ENCODE measurements at places on chromosomes 4 and X.

GRCh38 chr4:2745516-2745915 is 10.6 kb downstream of the TNIP2 start:
- DNase-seq = no peak

GRCh38 chrX:13418126-13419097 is 98.6 kb upstream of the ATXN3L start:
- no peak for DNase-seq

GRCh38 chrX:68901519-68901918 is 72.7 kb downstream of the EFNB1 start:
- DNase-seq = no peak

GRCh38 chr4:124265701-124266100 is 446.8 kb downstream of the ANKRD50 start:
- no peak for DNase-seq

DNA sequence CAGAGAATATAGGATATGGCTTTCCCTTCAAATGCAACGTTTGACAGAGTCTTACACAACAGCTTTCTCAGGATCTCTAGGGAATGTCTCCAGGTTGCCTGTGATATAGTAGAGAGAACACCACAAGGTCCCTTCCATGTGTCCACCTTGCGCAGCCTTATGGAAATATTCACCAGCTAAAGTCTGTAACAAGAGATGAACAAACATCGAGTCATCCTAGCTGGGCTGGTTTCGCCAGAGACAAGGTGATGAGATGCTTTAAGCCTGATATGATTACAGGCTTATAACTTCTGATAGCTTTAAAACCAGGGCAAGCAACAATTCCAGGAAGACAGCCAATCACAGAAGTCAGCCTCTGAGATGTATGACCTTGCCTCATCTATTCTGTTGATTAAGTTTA is 83.8 kb downstream of the SEL1L3 start:
- DNase-seq = no peak

GRCh38 chr4:159010100-159010499 is 92.8 kb upstream of the RAPGEF2 start:
- DNase-seq = no peak

DNA sequence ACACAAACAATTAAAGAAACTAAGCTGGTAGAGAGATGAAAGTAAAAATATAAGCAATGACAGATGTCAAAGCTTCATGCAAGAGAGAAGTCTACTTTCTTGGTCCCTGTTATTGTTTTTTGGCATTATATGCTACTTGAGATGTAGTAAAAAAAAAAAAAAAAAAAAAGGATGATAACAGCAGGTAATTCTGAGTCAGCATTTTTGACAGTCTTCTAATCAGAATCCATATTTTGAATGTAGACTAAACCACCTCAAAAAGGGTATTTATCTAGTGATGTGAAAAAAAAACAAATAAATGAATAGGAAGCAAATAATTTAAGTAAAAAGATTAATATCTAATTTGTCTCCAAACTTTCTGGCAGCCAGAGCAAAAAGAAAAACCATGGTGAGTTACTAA is 422.2 kb upstream of the CPEB2 start:
- DNase-seq = no peak

DNA sequence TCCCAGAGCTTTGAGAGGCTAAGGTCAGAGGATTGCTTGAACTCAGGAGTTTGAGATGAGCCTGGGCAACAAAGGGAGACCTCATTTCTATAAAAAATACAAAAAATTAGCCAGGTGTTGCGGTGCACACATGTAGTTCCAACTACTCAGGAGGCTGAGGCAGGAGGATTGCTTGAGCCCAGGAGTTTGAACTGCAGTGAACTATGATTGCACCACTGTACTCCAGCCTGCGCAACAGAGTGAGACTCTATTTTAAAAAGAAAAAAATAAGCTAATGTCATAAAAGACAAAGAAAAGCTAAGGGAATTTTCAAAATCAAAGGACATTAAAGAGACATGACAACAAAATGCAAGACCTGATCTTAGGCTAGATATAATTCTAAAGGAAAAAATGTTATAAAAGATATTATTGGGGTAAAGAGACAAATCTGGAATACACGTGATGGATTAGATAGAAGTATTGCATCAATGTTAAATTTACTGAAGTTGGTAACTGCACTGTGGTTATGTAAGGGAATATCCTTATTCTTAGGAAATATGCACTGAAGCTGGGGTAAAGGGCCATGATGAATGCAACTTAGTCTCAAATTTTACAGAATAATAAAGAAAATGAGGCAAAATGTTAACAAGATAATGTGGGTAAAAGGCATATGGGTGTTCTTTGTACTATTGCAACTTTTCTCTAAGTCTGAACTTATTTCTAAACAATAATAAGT is 75.2 kb downstream of the SPRY1 start:
- no peak for DNase-seq

DNA sequence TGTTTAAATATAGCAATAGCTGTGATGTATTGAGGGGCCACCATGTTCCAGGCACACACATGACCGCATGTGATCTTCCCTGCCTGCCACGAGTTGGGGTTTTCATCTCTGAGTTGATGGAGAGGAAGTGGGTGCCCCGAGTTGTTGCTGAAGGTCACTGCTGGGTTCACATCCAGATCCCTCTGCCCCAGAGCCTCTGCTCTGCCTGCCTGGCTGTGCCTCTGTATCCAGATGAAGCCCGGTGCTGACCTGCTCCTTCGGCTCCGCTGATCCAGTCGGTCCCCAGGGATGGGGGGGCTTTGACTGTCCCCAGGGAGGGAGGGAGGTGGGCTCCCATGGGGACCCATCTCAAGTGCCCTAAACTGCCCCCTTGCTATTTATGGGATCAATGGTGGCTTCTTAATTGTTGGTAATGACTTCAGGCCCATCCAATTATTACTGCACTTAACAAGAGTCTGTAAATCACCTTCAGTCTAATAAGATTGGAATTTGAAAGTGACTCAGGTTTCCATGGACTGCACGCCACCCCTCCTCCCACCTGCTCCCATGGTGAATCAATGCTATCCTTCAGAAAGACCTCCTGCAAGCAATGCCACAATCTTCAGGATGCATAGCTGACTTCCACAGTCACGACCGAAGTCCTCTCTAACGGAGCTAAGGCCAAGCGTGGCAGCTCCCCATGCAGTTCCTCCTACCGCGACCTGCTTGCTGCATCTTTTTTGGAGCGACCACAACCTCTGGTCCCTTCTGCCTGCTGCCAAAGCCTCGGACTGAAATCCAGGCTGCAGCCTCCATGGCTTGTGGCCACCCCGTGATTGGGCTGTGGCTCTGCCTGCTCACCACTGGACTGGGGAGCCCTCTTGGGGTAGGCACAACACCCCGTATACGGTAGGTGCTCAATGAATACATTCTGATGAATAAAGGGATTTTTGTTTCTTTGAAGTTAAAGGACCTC is 73.1 kb downstream of the CPZ start:
- no peak for DNase-seq

GRCh38 chr4:164358400-164358799 is 395.5 kb upstream of the SMIM31 start:
- no peak for DNase-seq

- no peak for DNase-seq
Measured at GRCh38 chrX:139905743-139906142, 27.1 kb downstream of the ATP11C start.

- no peak for DNase-seq
Measured at GRCh38 chr4:132642016-132642817, 506.9 kb upstream of the PCDH10 start.

DNA sequence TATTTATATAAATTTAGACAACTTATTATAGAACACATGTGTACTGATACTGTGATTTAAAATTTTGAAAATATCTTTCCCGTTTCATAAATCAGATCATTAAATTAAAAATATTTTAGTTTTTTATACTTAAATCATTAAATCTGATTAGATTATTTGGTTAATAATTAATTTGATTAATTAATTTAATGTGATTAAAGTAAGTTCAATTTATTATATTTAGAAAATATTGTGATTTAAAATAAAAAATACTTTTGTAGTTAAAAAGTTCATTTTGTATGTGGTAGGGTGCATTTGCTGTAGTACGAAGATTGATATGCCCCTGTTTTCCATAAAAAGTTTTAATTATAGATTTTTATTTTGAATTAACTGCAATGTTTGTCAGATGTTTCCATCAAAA is 1323.4 kb downstream of the RAPGEF2 start:
- DNase-seq = no peak

GRCh38 chr4:8048856-8049676 is 109.4 kb upstream of the AFAP1 start:
- no peak for DNase-seq

GRCh38 chr4:19193274-19193981 is 1058.3 kb upstream of the SLIT2 start:
- DNase-seq = no peak

- no peak for DNase-seq
Measured at GRCh38 chr4:157459785-157460184, 239.3 kb downstream of the GRIA2 start.

- no peak for DNase-seq
Measured at GRCh38 chrX:135484641-135485289, 35.7 kb upstream of the INTS6L start.

GRCh38 chrX:1440506-1440905 is 12.2 kb downstream of the ASMTL start:
- no peak for DNase-seq

- no peak for DNase-seq
Measured at GRCh38 chr4:185079271-185079905, 61.1 kb downstream of the HELT start.

DNA sequence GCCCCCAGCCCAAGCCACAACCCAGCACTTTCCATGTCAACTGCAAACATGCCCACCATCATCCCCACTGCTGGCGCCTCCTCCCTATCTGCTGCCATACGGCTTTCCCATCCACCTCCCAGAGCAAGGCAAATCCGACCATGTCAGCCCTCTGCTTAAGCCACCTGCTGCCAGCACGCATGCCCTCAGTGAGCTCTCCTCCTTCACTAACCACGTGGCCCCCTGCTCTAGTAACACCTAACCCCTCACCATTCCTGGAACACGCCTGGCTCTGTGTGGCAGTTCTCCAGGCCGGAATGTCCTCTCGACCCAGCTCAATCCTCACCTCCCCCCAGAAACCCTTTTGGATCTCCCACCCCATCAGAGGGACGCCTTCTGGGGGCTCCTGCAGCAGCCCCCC is 17.4 kb downstream of the BCAP31 start:
- DNase-seq = no peak

DNA sequence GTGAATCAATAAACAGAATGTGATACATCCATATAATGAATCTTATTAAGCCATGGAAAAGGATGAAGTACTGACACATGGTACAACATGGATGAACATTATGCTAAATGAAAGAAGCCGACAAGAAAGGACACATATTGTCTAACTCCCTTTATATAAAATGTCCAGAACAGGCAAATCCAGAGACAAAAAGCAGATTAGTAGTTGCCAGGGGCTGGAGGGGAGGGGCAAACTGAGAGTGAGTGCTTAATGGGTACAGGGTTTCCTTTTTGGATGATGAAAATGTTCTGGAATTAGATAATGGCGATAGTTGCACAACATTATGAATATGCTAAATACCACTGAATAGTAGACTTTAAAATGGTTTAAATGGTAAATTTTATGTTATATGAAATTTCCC is 17.4 kb downstream of the ADGRG4 start:
- DNase-seq = no peak

DNA sequence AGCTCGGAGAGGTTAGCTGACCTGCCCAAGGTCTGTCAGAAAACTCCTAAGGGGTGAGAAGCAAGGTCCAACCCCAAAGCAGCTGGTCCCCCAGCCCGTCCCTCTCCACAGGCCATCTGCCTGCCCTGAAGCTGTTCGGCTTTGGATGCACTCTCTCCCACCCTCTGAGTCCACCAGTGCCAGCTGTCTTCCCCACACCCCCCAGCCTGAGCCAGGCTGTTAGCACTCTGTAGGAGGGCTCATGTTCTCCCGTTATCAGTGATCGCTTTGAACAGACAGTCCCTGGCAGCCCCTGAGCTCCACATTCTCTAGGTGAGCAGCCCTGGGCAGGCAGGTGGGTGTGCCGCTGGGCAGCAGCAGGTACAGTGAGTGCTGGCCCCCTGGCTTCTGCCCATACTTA is 16.0 kb downstream of the ZNF185 start:
- no peak for DNase-seq

GRCh38 chr4:184316821-184317220 is 99.1 kb upstream of the ENPP6 start:
- no peak for DNase-seq

DNA sequence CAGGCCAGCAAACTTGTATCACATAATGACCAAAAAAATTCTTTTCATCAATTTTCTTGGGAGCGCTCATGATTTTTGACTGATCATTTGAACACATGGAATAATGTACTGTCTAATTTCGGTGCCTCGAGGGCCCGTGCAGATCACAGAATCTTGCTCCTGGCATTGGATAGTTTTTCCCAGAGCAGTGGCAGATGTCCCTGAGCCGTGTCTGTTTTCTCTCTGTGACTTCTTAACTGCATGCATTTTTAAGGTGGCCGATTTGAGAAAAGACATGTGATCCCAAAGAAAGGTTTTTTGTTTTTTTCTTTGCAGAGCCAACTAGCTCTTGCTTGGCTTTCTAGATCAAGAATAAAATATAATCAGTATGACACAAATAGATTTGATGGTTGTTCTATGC is 19.7 kb downstream of the GPRIN3 start:
- no peak for DNase-seq

DNA sequence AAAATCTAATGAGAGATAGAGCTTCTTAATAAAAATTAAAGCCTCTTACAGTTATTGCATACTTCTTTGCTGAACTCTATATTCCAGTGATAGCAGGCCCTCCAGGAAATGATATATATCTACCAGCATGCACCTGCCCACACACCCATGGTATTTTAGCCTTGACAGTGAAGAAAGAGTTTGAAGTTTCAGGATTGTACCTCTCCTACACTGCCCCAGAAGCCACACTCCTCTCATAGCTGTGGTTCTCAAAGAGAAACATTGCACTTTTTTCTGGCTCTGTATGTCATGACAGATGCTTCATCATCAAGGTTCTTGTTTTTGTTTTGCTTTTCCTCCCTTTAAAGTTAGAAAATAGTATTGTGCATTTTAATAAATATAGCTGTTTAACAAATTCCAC is 34.0 kb downstream of the INPP4B start:
- DNase-seq = no peak

DNA sequence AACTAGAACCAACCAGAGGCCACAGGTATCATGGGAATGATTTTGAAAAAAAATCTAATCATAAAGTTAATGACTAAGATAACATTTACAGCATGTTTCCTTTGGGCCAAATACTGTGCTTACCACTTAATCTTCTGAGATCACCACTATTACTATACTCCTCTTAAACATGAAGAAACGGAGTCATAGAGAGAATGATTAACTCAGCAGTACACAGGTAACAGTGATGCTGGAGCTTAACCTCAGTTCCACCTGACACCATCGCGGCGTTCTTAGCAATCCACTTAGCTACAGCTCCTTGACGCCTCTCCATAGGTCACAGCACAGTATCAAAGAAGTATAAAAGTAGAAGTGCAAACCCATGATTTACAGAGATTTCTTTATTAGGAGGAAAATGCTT is 592.6 kb upstream of the SLIT2 start:
- no peak for DNase-seq

DNA sequence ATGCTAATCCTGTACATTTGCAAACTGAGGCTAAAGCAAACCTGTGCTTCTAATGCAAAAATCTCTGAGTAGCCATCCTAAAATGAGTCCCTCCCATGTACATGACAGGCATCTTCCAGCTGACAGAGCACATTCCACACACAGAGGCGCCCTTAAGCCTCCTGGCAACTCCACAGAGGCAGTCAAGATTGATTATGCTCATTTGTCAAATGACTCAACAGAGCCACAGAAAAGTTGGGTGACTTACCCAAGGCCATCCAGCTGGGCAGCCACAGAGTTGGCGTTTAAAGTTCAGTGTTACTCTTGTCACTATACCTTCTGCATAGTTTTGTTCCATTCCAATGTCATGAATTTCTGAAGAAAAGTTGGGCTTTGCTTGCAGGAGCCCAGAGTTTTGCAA is 394.6 kb upstream of the FGF13 start:
- DNase-seq = no peak

- no peak for DNase-seq
Measured at GRCh38 chr4:142110136-142110535, 473.8 kb downstream of the IL15 start.
